Stimulated activated CD8-positive, alpha-beta memory T cell treated with anti-CD3 and anti-CD28 coated beads, Interleukin-2, amount 100 ng/mL, for 1 hour (primary cell): ENCODE measurements at places on chromosomes 7 and 10.

- peak; percentile 22 for DNase-seq
Measured at GRCh38 chr7:7157177-7157886, 25.0 kb upstream of the C1GALT1 start.

DNA sequence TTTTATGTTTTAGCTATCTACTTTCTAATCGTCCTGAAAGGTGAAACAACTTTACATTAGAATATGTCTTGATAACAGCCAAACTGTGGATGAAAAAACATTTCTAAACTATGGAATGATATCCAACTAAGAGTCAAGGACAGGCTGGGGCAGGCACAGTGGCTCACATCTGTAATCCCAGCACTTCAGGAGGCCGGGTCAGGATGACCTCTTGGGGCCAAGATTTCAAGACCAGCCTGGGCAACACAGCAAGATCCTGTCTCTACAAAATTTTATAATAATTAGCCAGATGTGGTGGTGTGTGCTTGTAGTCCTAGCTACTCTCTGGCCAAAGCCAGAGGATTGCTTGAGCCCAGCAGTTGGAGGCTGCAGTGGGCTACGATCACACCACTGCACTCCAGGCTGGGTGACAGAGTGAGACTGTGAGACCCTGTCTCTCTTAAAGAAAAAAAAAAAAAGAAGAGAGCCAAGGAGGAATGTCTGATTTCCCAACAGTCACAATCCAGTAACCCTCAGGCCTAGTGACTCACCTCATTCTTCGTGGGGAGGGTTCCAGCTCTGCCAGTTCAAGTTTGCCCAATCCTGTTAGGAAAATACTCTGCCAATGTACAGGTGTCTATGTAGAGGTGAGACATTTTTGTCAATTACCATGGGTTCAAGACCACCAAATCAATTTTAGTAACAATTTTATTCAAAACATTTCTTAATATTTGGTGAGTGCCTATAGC lies 14.6 kb upstream of the FZD1 start:
- no peak for DNase-seq

- no peak for DNase-seq
Measured at GRCh38 chr10:110036640-110037039, 28.9 kb downstream of the ADD3 start.

- DNase-seq, result peak; percentile 57
Measured at GRCh38 chr10:97791824-97792721, 20.3 kb upstream of the SFRP5 start.

DNA sequence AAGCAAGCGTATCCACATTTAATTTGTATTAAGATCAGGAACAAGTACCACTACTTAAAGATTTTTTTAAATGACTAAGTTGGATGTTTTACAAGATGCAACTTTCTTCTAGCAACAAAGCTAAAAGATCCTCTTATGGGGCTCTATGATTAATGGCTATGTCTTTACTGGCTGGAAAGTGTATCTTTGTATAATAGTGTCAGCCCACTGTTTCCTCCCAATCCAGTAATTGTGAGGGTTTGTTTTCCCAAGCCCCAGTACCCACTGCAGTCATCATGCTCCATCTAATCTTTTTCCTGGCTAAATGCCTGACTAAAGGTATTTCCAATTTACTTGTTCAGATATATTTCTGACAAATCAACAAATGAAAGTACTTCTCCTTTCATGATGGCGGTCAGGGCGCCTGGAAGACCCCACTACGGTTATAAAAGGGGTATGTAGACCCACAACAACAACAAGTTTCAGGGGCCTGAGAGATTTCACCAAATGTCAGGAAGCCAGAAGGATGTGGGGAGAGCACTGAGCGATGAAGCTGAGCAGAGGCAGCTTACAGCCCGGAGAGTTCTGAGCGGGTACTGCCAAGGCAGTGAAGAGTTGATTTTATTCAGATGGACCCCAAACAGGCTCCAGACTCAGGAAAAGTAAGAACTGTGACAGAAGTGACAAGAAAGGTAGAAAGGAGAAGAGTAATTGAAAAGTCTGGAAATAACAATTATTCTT lies 222.6 kb upstream of the KLF14 start:
- no peak for DNase-seq
